ENCODE measurements at places on chromosomes 5 and 9.
A peak's percentile ranks its signal among the peaks of the same experiment; 100 is the strongest.

DNA sequence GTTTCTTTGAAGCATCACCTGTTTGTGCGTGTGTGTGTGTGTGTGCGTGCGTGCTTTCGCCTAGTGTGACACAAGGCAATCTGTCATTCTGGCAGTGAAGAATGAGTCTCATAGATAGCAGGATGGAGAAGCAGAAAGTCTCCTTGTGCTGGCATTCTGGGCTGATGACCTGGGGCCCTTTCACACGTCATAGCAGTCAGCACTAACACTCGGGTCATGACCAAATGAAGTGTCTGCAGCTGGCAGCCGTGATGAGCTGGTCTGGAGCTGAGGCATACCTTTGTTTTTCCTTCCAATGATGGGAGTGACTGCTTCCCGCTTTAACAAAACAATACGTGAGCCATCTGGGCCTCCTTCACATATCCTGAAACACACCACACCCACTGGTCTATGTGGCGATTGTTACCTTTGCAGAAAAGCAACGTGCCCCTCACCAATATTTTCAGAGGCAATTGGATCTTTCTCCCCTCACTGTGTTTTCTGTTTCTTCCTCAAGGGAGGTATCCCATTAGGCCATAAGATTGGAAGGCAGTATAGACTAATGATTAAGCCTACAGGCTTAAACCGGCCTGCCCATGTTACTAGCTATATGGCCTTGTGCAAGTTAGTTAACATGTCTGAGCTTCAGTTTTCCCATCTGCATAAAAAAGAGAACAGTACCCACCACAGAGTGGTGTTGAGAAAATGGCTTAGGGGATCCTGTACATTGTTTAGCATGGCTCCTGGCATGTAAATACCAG lies 88.8 kb downstream of the SREK1 start:
- DNase-seq: no peak

GRCh38 chr5:179869641-179870402 lies 11.2 kb upstream of the MRNIP start:
- DNase-seq: no peak

DNA sequence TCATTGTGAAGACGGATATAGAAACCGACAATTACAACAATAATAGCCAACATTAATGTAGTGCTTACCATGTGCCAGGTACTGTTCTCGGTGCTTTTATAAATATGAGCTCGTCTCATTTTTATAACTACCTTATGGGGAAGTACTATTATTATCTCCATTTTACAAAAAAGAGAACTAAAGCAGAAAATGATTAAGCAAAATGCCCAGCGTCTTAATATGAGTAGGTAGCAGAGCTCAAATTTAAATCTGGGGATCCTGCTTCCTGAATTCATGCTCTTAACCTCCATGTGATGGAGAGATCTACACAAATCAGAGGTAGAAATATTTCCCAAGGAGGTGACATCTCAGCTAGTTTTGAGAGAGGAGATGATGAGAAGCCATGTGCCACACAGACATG lies 256.9 kb downstream of the TRIM32 start:
- no peak for DNase-seq

- no peak for DNase-seq
Observed at GRCh38 chr9:133421615-133422542, at the start of gene ADAMTS13. TSS of gene ADAMTS13 (plus strand) at chr9:133422367. CDS start at chr9:133422444, 77 bp downstream.

DNA sequence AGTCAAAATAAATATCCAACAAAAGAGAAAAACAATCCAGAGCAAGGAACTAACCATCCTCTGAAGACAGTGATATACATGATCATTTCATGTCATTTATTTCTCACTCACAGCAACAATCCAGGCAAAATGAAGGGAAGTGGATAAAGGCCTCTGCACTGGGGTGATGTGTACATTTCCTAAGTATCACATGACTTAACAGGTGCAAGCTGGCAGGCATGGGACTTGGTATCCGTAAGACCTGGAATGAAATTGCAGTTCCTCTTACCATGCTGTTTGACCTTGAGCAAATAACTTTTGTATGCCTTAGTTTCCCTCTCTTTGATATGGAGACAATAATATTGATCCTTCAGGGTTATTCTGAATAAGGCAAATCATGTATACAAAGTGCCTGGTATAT lies 77.6 kb downstream of the PRLR start:
- no peak for DNase-seq

DNA sequence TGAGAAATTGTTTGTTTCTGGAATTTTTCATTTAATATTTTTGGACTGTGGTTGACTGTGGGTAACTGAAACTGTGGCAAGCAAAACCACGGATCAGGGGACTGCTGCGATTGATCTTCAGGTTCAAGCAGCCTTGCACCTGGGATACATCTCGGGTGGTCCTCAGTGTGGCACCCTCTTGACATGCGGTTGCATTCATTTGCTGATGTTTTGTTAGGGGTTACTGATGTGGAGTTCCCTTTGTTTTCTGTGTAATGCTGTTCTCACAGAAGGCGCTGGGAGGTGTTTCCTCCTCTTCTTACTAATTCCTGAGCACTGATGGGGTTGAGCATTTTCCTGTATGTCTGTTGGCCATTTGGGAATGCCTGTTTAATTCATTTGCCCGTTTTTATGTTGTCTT lies 60.4 kb downstream of the EHMT1 start:
- no peak for DNase-seq

DNA sequence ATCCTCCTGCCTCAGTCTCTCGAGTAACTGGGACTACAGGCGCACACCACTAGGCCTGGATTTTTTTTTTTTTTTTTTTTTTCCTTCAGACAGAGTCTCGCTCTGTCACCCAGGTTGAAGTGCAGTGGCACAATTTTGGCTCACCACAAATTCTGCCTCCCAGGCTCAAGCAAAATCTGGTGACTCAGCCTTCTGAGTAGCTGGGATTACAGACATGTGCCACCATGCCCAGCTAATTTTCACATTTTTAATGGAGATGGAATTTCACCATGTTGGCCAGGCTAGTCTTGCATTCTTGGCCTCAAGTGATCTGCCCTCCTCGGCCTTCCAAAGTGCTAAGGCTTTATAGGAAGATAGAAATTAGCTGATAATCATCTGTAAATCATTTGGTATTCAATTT lies 43.9 kb downstream of the NSA2 start:
- peak; percentile 15 for DNase-seq

DNA sequence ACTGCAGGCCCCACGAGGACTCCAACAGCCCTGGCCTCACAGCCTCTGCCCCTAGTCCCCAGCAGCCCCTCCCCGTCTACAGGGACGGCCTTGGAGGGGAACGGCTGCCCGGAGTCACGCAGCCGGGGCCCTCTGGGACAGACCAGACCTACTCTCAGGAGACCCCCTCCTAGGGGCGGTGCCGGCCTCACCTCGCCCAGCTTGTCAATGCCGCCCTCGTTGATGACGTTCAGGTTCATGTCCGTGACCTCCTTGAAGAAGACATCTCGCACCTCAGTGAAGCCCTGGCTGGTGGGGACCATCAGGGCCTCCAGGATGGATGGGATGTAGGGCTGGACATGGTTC lies 58.6 kb downstream of the LRSAM1 start:
- no peak for DNase-seq

GRCh38 chr5:176538230-176538988 lies 1.2 kb upstream of the RNF44 start:
- no peak for DNase-seq

- peak; percentile 3 for DNase-seq
Observed at GRCh38 chr9:120289990-120290975, 289.7 kb downstream of the CDK5RAP2 start.

GRCh38 chr9:87853876-87854579 lies 28.6 kb upstream of the SPATA31E1 start:
- DNase-seq: no peak

DNA sequence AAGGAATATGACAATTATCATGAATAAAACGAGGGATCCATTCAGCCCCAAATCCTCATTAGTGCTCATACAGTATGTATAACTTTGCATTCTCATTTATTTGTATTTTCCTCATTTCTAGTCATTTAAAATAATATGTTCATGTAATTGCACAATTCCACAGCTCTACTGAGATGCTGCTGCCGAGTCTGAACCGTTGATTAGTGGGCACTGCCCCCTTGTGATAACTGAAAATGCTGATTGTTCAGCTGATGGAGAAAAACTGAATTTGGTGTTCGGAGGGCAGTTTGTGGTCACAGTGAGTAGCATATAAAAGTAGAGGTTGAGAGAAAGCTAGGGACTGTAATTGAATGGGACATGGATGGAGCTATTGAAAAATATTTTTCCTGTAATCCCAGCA lies 12.2 kb upstream of the GPR151 start:
- DNase-seq: no peak

DNA sequence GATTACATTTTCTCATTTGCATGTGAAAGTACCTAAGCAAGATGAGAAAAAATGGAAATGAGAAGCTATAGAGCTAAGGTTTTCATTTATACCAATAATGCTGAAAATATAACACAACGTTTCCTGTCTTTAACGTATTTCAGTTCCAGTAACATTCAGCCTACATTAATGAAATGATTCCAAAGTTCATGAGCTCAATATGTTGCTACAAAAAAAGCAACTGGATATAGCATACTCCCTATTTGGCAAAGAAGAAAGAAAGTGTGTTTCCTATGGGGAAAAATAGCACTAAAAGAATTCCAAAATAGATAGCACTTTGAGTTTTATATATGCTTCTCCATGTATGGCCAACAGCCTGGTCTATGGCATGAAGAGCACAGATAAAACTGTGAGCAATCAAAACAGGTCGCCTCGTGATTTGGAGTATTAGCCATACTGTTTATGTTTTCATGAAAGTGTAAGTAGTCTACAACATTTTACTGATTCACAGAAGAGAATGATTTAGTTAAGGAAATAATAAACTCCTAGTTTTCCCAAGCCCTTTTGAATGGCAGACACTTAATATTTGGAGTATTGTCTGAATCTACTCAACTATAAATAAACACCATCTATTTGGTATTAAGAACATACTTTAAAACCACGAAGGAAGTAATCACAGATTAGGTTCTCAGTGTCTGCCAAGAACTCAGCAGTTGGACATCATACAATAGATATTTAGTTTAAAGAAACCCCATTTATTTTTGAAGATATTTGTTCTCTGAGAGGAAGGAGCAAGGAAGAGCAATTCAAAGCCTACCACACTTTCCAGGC lies 258.7 kb upstream of the RASA1 start:
- no peak for DNase-seq

- DNase-seq: peak; percentile 67
Observed at GRCh38 chr9:4604678-4605095, 57.4 kb upstream of the PLPP6 start.

DNA sequence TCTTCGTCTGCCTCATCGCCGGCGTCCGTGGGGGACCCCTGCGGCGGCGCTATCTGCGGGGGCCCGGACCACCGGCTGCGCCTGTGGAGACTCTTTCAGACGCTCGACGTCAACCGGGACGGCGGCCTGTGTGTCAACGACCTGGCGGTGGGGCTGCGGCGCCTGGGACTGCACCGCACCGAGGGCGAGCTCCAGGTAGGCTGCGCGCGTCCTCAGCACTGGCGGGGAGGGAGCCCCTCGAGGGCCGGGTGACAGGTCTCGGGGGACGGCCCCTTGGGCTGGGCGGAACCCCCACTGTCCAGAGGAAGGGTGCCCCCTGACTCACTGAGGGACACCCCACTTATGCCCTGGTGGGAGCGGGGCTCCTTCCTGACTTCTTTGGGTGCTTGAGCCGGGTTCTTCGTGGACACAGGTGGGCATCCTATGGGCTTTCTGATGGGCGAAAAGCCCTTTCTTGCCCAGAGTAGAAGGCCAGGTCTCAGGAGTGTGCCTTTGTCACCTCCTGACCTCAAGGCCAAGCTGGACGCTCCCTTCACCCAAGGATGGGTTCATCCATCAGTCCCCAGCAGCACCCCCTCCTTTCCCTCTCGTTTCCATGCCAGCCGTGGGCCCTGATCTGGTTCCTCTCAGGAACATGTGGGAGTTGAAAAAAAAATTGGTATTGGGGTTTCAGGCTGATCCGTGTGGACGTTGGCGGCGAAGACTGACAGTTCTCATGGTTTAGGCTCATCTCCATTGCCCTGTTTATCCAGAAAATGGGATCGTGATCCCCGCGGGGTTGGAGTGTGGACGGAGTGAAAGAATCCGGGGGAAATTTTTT lies 564 bp downstream of the SLC25A25 start:
- DNase-seq: no peak

- DNase-seq: no peak
Observed at GRCh38 chr5:65802080-65802479, 80.1 kb downstream of the NLN start.

DNA sequence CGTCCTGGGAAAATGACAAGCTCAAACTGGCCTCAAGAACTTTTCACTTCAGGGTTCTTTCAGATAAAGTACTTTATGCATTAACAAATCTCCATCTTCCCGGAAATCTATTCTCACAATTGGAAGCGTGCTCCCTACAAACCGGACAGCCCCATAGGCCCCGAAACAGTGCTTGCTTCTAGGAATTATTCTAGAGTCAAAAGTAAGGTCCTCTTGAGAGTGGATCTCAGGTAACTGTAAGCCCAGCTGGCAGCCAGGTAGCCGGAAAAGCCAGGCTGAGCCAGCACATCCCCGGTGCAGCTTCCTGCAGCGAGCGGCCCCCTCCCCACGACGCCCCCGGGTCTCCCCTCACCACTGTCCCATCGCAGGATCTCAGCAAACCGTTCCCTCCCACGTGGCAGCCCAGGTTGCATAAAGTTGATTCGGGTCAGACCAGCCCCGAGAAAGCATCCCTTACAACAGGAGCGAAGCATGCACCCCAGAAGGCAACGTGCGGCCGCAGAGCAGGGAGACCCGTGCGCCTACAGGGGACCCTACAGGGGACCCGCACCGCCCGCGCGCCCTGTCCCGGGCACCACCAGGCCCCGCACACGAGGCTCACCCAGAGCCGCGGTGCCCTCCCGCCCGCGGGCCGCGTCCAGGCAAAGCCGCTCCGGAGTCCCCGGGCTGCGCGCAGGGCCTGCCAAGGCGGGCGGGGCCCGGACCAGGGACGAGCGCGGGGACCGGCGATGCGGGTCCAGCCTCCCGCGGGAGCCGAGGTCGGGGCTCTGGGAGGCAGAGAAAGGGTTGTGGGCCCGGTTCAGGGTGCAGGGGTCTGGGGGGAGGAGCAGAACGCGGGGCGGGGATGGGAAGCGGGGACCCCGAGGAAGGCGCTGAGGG lies 920 bp downstream of the LPCAT1 start:
- DNase-seq: no peak

DNA sequence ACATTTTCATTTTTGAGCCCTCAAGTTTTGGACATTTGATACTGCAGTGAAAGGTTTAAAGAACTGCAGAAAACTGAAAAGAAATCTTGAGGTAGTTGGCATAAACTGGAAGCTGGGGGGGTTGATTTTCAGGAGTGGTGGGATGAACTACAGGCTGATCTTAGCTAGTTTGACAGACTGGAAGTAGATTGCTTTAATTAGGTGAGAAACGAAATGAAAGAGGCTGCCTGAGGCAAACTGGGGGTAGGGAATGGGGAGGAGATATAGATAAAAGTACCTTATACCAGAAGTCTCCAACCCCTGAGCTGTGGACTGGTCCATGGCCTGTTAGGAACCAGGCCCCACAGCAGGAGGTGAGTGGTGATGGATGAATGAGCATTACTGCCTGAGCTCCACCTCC lies 101.4 kb upstream of the SPEF2 start:
- DNase-seq: no peak

DNA sequence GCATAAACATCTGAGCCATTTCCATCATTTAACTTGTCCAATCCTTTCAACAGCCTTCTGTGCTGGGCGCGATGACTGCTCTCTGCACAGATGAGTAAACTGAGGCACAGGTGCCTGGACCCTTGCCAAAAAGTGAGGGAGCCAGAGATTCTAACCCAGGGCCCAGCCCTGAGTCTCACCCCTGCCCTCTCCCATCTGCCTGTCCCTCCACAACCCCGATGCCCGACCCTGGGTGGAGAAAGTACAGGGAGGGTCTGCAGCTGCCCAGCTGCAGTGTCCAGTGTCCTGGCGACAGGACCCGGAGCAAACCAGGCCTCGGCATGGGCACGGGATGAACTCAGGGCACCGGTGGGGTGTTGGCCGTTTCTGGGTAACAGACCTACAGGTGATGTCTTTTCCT lies 39.6 kb upstream of the CLPTM1L start:
- no peak for DNase-seq

Data from fibroblast of skin of back (primary cell).